ENCODE measurements at places on chromosomes 11 and 22.
A peak's percentile ranks its signal among the peaks of the same experiment; 100 is the strongest.

DNA sequence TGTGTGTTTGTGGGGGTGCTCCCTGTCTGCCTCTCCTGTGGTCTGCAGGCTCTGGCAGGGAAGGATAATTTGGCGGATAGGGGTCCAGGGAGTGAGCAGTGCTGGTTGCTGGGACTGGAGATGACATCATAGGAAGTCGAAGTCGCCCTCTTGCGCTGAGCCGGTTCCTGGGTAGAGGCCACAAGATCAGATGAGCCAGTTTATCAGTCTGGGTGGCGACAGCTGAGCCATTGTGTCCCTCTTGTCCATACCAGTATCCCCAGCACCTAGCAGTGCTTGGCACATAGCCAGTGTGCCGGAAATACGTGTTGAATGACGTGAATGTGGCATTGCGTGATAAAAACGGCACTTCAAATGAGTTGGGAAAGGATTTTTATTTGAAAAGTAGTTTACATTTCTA lies 9.8 kb downstream of the APOL5 start:
- DNase-seq: no peak

DNA sequence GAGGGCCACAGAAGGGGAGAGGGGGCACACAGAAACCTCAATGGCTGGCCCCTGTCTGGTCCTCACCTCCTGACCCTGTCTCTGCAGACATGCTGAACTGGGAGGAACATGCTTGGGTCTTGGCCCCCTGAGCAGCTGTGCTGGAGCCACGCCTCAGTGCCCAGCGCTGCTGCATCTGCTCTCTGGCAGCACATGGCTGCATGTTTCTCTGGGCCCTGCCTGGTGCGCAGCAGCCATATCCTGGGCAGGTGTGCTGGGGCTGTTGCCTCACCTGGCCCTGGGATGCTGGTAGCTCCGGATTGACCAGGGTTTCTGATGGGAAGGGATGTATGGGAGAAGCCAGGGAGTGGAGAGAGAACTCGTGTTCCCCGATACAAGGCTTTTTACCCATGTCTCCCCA lies 248.0 kb downstream of the ST3GAL4 start:
- no peak for DNase-seq

GRCh38 chr22:22710719-22711531 lies 66.5 kb downstream of the GGTLC2 start:
- peak; percentile 42 for DNase-seq

DNA sequence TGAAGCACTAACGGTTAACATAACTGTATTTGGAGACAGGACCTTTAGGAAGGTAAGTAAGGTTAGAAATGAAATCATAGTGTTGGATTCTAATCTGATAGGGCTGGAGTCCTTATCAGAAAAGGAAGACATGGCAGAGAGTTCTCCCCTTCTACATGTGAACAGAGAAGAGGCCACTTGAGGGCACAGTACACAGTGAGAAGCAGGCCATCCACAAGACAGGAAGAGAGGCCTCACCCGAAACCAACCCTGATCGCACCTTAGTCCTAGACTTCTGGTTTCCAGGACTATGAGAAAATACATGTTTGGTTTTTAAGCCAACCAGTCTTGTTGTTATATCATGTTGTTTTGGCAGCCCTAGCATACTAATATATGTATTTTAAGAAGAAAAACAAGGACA lies 170.0 kb downstream of the LRRC4C start:
- no peak for DNase-seq

DNA sequence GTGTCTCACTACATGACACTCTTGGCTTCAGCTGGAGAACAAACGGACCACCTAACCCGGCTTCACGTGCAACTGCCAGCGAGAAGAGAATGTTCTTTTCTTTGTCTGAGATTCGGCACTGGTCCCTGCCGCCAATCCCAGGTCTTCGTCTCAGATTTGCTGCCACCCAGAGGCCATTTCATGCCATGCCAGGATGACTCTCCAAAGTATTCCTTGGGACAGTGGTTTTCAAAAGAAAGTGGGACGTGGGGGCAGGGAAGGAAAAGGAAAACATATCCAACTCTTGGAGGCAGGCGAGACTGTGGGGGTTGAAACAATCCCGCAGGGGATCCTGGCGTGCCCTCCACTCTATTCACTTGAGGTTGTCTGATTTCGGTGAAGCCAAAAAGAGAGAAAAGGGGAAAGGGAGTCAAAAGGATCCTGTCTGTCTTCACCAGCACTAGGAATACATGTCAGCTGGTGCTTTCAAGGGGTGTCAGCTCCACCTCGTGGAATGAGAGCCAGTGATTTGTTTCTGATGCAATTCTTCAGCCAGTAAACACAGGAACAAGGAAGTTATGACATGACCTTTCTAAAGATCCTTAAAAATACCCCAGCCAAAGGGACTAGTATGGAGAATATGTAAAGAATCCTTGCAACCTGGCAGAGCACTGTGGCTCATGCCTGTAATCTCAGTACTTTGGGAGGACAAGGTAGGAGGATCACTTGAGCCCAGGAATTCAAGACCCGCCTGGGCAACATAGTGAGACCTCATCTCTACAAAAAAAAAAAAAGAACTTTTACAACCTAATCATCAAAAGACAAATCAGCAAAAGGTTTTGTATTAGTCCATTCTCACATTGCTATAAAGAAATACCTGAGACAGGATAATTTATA lies 41.0 kb upstream of the APLNR start:
- DNase-seq: no peak

DNA sequence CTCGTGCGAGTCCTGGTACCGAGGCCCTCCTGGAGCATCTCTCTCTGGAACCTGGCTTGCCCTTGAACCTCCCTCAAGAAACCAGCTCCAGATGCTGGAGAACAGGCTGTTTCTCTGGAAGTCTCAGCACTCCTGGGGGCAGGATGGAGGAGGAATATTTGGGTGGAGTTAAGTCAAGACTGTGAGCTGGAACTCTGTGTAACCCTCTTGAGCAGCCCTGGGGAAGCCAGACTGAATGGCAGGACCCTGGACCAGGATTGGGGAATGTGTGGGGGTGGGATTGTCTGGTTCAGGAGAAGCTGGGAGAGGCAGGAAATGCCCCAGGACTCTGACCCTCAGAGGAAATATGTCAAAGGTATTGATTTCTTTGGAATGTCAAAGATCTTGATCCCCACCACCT lies 7.7 kb downstream of the CREB3L1 start:
- no peak for DNase-seq

DNA sequence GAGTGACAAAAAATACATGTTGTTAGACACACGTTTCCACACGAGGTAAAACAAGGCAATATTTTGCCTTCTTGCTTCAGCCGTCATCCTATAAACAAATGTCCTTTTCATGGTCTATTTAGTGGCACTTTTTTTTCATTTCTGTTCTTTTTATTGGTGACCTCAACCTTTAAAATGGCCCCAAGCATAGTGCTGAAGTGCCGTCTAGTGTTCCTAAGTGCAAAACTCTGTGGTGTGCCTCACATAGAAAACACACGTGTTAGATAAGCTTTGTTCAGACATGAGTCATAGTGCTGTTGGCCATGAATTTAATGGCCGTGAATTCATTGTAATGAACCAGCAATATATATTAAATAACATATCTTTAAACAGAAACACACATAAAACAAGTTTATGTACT lies 15.6 kb downstream of the OVCH2 start:
- DNase-seq: no peak

GRCh38 chr22:41261541-41262249 lies 21.0 kb upstream of the CHADL start:
- DNase-seq: no peak

DNA sequence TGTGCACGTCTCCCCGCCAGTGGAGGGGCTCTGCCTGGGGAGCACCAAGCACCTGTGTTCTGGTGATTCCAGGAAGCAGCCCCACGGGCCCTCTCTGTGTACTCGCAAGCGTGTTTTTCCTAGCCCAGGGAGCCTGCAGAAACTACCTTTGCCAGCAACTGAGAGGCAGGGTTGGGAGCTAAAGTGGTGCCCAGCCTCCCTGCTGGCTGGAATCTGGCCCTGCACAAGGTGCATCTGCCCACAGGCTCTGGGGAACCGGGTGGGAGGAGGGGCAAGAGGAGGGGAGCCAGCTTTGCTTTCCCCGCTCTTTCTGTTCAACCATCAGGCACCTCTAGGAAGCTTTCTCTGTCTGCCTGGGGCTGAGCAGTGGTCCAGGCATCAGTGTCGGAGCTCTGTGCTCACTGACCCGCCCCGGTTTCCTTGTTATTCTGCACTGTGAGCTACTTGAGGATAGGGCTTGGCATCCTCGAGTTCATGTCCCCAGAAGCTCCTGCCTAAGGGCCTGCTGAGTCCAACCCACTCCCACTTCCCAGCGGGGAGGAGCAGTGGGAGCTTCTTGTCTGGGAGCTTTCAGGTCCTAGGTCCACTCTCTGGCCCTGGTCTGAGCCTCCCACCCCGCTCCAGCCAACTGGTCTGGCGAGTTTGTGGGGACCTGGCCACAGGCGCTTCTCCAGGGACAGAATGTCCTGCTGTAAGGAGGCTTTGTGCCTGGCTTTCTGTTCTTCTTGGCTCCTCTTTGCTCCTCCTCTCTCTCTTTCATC lies 14.9 kb downstream of the DAGLA start:
- no peak for DNase-seq

DNA sequence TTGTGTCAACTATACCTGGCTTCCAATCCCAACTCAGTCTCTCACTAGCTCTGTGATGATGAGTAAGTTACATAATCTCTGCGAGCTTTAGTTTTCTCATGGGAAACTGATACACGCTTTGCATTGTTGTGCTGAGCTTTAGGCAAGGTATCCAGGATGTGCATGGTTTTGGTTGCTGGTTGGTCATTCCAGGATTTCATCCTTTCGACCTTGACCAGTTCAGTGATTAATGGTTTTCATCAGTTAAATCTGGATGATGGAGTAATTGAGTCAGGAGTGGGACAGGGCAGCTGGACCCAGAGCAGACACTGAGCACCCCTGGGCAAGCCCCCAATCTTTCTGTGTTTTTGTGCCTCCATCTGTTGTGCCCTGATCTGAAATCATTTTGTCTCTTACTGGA lies 417.3 kb upstream of the CADM1 start:
- DNase-seq: no peak

DNA sequence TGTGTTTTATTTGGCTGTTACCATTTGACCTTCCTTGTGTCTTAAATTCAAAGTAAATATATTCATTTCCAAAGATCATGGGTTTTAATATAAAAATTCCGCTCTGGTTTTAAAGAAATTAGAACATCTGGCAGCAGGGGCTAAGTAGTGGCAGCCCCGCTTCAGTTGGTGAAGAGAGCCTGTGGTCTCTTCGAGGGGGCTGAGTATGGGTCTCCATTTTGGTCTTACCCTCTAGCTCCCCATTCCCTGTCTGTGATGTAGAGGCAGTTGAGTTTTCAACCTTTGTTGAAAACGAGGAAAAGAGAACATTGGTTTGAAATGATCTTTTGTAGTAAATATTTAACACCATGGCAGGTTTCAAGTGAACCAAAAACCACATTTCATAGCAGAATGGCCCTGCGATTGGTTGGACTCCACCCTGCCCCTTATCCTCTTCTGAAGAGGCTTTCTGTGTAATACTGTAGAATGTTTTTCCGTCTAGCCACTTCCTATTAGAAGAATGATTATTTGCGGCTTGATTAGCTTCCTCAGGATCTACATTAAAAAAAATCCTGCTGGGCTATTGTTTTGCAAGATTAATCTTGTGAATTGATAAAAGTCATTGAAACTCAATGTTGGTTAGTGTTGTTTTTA lies 17.7 kb downstream of the APLP2 start:
- DNase-seq: no peak

DNA sequence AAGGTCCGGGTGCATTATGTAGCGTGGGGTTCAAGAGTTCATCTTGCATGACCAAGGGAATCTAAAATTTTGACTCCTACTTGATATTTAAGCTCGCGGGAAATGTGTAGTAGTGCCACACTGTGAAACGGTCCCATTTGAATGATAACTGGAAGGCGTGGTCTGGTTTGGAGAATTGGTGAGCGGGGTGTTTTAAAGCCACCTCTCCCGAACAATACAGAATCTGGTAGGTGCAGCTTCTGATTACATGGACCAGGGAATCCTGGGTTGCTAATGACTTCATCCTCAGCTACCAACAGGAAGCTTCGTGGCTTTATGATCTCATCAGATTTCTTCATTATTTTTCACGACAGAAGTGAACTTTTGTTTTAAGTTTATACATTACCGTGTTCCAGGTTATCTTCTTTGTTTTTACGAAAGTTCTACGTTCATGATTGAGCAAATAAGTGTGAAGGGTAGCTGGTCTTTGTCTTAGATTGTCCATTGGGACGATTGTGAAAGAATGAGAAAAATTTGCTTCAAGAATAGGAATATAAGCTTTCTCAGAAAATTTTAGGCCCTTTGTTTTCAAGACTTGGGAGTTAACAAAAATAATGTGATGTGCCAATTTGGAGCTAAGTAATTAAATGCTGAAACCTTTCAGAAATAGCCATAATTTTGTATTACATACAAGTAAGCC lies 1.7 kb downstream of the QSER1 start:
- no peak for DNase-seq

DNA sequence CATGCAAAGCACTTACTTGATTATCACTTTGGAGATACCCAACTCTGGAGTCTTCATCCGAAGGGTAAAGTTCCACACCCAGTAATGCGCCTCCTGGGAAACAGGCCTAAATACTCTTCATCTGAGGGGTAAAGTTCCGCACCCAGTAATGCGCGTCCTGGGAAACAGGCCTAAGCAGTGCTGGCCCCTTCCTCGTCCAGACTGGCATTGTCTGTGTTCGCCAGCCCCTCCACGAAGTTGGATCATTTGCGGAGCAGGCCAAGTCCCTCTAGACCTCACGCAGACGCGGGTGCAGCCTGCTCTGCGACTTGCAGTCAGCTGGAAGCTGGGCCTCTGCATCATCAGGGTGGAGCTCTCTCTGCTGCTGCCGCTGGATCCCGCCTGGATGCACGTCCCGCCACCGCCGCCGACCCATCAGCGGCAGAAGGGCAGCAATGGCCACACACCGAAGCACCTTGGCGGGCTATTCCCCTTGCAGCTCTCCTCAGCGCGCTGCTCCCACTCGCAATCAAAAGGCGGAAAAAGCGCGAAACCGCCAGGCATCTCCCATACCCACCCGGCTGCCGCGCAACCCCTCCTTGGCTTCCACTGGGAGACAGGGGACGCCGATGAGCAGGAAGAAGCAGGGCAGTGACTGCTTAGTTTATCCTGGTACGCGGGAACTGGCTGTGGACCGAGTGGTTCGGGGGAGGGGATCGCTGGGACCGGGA lies 34.1 kb upstream of the GLYATL1 start:
- no peak for DNase-seq

DNA sequence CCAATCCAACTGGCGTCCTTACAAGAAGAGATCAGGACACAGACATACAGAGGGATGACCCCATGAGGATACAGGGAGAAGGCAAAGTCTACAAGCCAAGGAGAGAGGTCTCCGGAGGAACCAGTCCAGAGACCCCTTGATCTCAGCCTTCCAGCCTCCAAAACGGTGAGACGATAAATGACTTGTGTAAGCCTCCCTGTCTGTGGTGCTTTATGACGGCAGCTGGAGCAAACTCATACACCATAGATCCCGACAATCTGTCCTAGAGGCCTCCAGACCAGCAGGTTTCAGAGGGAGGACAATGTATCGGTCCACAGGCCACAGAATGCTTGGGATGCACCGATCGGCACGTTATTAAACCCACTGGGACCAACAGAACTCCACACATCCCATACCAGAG lies 383.3 kb downstream of the SHANK2 start:
- DNase-seq: no peak

GRCh38 chr11:68840661-68841653 lies 759 bp downstream of the CPT1A start:
- DNase-seq: no peak

- DNase-seq: no peak
Measured at GRCh38 chr11:57867966-57868365, 106.4 kb downstream of the CTNND1 start.

- DNase-seq: no peak
Measured at GRCh38 chr11:109526061-109526460, 104.1 kb downstream of the C11orf87 start.
